Activated CD4-positive, alpha-beta T cell treated with anti-CD3 and anti-CD28 coated beads, Interleukin-2, amount 50 U/mL, for 4 hours (primary cell): ENCODE measurements at places on chromosomes 2 and 18.

DNA sequence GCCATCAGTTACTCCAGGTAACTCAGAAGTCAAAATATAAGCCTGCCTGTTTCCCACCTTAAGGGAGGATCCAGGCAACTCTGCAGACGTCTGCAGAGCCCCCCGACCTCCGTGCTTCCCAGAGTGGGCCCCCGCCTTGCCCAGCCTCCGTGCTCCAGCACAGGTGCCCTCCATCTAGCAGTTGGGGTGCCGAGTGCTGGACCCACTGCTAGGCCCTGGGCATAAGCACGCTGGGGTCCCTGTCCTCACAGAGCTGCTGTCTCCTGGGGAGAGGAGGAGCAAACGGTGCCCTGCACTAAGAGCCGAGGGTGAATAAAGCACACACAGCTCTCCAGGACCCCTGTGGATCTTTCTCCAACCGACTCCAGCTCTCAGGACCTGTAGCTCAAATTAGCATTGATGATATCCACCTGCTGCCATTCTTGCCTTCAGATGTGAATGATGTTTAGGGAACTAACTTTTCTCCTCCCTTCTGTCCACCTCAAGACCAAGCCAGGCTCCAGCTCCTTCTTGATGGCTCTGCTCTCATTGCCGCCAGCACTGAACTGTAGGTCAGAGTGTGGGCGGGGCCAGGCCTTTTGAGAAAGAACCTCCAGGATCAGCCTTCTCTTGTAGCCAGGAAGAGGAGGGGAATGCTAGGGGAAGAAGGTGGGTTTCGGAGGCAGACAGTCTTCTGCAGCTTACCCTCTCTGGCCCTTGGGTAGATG lies 121.2 kb downstream of the SMAD7 start:
- no peak for DNase-seq

DNA sequence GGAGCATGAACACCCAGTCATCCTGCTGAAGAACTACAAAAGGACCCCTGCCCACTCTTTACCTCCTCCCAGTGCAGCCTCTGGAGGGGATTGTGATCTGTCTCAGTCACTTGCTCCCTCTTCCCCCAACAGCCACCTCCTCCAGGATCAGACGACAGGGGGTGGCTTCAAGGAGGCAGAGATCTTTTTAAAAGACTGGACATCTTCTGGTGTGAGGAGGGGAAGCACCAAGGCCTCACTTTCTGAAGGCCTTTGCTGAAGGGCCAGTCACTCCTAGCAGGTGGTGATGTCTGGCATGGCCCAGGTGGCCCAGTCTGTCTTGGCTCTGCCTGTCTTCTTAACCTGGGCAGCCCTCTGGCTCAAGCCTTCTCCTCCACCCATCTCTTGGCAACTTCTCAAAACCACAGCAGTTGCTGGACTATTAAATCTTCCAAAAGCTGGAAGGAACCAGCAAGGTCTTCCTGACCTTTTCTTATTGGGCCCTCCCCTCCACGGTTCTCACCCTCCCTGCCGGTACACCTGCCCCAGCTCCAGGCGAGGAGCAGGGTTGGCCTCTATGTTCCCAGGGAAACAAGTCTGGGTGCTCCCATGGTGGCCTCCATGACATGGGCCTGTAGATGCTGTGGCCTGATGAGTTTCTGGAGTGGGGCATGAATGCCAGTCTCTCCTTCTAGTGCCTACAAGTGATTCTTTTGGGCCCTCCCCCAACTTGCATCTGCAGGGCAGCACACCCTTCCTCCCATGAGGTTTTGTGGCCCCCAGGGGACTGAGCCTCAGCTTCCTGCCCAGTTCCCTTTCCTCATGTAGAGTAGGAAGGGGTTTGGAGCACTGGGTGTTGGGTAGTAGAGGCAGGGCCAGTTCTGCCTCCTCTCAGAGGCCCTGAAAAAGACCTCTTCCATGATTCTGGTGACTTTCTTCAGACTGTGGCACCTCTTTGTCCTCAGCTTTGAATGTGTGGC lies 5.0 kb upstream of the ATP6V1B1 start:
- no peak for DNase-seq

DNA sequence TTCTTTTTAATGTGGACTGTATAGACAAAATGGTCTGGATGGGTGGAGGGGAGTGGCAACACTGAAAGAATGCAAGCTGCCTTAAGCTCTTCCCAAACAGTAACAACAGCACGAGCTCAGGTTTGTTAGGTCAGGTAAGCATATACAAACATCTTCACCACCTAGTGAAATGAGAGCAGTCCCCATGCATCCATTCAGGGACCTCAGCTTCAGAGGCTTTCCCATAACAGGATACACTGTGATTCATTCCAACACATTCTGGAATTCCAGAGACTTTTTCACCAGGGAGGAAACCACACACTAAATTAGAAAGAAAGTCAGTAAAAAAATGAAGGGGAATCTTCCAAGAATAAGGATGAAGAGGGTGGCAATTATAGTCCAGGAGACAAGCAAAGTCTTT lies 50.4 kb upstream of the BZW1 start:
- no peak for DNase-seq

GRCh38 chr18:8757396-8757997 lies 52.1 kb downstream of the MTCL1 start:
- no peak for DNase-seq

DNA sequence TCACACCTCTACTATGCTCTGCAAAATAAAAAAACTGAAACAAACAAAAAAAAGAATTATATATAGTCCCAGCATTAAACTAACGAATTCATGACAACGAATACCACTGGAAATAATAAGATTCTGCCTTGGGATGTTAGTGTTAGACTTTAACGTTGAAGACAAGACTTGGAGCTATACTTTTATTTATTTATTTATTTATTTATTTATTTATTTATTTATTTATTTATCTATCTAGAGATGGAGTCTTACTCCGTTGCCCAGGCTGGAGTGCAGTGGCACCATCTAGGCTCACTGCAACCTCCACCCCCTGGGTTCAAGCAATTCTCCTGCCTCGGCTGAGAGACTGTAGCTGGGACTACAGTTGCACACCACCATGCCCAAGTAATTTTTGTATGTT lies 27.2 kb upstream of the PAPOLG start:
- DNase-seq: no peak

GRCh38 chr2:154343282-154343681 lies 355.2 kb upstream of the KCNJ3 start:
- DNase-seq: no peak

- DNase-seq: no peak
Observed at GRCh38 chr2:133988316-133988891, 265.5 kb upstream of the MGAT5 start.
